GM04504 (cell line): ENCODE measurements at places on chromosomes 2 and 18.

GRCh38 chr2:125095826-125096225, 1070.7 kb downstream of the CNTNAP5 start:
- DNase-seq = no peak

DNA sequence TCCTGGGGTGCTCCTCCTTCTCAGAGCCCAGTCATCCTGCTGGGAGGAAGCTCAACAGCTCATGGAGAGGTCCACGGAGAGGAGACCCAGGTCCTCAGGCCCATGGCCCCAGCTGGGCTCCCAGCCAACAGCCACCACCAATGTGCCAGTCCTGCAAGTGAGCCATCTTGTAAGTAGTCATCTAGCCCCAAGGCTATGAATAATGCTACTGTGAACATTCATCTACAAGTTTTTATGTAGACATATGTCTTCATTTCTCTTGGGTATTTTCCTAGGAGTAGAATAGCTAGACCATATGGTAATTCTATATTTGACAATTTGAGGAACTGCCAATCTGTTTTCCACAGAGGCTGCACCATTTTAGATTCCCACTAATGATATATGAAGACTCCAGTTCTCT, 166.1 kb downstream of the MTCL1 start:
- DNase-seq = no peak

DNA sequence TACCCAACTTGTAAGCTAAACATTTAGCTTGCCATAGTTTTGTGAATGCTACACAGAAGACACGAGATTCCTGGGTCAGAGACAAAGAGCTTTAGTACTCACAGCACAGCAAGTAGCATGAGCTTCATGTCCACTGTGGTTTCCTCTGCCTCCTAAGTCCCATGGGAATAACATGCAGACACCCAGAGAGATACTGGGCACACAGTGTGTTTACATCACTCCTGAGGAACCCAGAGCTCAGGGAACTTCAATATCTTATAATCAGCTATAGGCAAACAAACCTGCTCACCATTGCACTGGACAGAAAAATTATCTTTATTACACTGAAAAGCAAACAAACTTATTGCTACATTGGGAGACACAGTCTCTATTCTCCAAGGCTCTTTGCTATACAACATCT, 14.5 kb upstream of the NCK2 start:
- no peak for DNase-seq

GRCh38 chr2:208315081-208315788, 49.2 kb downstream of the PIKFYVE start:
- peak; percentile 59 for DNase-seq

- no peak for DNase-seq
These were observed 180.6 kb downstream of the FSIP2 start for GRCh38 chr2:185919155-185919554.

GRCh38 chr2:205461678-205462665, 220.3 kb upstream of the NRP2 start:
- no peak for DNase-seq

- DNase-seq = no peak
These were observed 18.2 kb downstream of the PTPRM start for GRCh38 chr18:7585276-7585670.

GRCh38 chr2:219718066-219718465, 90.6 kb downstream of the SLC4A3 start:
- DNase-seq = no peak

DNA sequence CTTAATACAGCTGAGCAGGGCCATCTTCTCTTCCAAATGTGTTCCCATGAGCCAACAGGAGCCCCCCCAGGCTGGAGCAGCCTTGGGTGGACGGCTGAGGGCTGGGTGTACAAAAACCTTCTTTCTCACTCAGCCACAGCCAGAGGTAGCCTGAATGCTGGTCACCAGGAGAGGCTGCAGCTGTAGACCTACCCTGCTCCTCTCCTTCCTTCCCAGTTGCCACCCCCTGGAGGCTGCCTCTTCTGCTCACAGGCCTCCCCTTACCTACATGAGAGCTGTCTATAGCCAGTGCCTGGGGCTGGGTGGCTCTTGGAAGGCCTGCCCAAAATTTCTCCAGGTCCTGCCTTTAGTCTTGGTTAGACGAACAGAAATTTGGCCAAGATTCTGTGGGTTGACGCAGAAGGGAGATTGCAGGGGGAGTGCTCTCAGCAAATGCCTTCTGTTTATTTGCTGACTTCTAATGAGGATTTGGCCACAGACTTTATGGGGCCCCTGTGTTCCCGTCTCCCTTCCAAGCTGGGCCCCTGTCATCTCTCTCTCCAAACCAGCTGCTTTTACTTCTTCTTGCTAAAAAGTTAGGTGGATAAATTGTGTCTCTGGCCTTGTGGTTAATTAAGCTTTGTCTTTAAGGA, 18.3 kb downstream of the CELF4 start:
- no peak for DNase-seq

DNA sequence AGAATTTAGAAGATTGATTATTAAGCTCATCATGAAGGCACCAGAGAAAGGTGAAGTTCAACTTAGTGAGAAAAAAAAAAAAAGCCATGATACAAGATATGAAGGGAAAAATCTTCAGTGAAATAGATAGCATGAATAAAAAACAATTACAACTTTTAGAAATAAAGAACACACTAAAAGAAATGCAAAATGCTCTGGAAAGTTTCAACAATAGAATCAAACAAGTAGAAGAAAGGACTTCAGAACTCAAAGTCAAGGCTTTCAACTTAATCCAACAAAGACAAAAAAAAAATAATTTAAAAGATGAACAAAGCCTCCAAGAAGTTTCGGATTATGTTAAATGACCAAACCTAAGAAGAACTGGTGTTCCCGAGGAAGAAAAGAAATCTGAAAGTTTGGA, 105.5 kb downstream of the GRB14 start:
- DNase-seq = no peak

- no peak for DNase-seq
These were observed 7.0 kb downstream of the ASIC4 start for GRCh38 chr2:219521066-219521880.

DNA sequence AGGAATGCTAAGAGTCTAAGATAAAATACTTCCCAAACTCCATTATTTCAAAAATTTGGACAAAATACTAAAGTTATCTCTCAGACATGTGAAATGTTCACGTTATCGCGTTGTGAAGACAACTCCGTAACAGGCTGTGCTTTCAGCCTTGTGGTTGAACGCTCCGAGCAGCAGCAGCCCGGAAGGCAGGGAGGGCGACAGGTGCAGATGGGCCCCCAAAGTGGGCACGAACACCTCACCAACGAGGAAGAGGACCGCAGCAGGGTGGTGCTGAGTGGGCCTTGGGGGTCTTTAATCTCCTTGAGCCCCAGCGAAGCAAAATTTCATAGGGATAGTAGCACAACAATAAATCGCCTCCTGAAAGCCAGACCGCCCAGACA, 1.0 kb upstream of the FAM110C start:
- no peak for DNase-seq

DNA sequence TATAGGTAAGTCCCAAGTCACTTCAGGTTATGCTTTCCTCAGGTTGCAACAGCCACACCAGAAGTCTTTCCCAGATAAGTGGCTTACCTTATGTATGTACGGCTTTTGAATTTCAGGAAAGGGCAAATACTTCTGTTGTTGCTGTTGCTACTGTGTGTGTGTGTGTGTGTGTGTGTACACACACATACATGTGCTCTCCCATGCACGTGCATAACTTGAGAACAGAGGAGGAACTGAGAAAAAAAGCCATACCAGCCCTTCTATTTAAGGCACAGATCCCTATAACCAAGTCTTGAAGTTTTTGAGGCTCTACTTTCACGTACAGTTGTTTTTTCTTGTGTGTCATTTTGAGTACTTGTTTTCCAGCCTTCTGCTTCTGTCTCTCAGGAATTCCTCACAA, 62.4 kb downstream of the WDPCP start:
- DNase-seq = no peak

DNA sequence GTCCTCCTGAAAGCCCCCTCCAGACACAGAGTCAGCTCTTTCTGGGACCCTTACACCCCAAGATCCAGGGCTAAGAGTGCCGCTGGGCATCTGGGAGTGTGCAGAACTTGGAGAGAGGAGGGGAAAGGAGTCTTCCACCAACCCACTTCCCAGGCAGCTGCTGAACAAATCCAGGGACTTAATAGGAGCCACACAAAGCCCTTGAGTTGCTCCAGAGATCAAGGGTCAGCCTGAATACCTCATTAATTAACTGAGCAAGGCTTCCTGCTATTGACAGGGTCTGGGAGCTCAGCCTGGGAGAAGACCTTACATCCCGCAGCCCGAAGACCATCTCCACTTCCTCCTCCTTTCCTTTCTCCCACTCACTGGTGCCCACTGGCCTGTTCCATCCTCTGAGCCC, 108.3 kb downstream of the CELF4 start:
- DNase-seq = no peak

DNA sequence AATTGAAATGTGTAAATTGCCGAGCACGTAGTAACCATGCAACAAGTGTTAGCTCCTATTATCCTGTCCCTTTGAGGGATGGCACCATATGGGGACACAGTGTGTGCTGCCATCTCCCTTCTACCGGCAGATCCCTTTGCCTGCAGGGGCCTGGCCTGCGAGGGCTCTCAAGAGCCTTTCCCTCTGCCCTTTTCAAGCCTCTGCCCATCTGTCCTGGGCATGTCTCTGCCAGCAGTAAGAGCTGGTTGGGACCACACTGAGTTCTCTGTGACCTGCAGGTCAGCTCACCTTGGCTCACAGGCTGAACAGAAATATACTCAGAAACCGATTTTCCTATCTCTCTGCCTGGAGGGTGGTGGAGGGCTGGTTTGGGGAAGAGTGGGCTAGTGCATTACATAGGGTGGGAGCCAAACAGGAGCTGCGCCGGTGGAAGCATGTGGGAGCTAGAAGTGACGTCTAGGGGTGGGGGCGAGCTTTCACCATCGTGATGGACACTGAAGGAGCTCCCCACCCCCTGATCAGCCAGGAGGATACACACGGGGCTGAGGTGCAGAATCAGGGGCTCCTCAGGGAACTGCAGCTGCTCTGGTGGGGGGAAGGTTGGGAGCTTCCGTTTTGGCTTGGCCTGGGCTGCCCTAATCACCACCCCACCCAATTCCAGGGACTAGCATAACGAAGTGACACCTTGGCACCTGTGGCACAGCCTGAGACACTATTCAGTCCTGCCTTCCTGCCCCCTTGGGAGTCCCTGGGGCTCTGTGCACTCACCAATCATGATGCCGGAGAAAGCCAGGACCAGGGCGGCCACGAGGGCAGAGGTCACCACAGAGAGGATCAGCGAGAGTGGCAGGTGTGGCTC, 109.7 kb downstream of the CLIP4 start:
- no peak for DNase-seq

GRCh38 chr2:101734505-101735165, 37.1 kb downstream of the MAP4K4 start:
- no peak for DNase-seq

DNA sequence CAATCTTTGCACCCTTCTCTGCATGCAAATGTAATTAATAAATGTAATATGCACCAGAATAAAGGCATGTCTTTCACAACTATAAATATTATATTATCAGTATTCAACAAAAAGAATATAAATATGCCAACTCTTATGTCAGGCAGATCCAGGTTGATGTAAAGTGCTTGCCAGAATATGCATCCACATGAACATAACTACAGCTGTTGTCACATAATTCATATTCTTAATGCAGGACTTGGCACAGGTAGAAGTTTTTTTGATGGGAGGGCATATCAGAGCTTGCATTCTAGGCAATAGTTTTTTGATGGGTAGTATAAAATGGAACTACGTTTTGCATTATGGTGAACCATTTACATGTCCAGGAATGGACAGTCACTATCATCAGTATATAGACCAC, 544.3 kb downstream of the ZNF804A start:
- DNase-seq = no peak

DNA sequence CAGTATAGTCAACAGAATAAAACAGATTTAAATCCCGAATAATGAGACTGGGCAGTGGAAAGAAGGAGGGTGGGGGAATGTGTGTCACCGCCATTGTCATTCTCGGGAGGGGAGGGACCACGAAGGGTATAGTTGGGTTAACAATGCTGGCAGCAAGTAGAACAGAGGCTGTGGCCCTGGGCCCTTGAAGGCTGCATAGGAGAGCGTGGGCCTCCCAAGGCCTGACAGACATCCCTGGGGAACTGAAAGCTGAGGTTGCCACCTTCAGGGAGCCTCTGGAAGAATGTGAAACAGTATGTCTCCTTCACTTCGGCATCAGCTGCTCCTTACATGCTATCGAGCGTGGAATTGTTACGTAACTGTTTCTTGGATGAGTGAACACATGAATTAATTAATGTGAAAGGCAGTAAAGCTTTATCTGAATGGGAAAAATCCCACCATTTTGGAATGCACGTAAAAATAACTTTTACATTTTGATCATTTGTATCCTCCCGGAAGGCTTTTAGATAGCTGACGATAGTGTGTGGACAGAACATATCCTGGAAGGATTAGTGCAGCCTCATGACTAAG, 92.8 kb upstream of the TTC39C start:
- no peak for DNase-seq

DNA sequence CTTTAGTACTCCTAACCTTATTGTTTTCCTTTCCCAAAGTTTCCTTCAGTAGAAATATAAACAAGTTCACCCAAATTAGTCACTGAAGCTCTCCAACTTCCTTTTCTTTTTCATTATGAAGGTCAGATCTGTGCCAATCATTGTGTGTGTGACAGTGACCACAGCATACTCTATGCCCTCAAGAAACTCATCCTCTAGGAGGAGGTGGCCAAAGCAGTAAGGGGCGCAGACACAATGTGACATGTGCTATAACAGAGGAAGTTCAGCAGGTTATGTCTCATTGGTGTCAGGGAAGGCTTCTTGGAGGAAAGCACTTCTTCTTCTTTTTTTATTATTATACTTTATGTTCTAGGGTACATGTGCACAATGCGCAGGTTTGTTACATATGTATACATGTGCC, 60.0 kb upstream of the PSME4 start:
- no peak for DNase-seq

GRCh38 chr2:20501974-20502373, 55.1 kb downstream of the RHOB start:
- DNase-seq = peak; percentile 92

DNA sequence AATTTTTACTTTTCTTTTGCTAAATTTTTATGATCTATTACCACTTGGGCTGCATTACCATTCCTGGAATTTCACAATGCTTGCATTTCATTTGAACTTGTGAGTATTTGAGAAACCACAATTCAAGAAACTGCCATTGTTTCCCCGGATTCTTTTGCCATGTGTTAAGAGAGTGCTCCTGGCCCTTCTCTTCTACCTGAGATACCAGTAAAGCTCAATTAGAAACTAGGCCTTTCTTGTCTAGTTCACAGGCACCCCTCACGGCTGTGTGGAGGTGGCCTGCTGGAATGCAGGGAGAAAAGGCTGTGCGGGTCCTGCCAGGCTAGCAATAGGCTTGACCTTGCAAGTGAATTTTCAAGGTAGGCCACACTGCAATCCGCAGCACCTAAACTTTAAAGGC, 40.8 kb downstream of the ZEB2 start:
- peak; percentile 26 for DNase-seq

- DNase-seq = no peak
These were observed 683 bp downstream of the PTRHD1 start for GRCh38 chr2:24792542-24792873.

- peak; percentile 32 for DNase-seq
These were observed 467.7 kb downstream of the EPHA4 start for GRCh38 chr2:221104361-221104811.

- DNase-seq = no peak
These were observed 693.3 kb downstream of the LRP1B start for GRCh38 chr2:141437521-141437920.

- peak; percentile 53 for DNase-seq
These were observed 9.2 kb upstream of the SP9 start for GRCh38 chr2:174325373-174326160.
